ENCODE measurements at places on chromosomes 2 and 18.

DNA sequence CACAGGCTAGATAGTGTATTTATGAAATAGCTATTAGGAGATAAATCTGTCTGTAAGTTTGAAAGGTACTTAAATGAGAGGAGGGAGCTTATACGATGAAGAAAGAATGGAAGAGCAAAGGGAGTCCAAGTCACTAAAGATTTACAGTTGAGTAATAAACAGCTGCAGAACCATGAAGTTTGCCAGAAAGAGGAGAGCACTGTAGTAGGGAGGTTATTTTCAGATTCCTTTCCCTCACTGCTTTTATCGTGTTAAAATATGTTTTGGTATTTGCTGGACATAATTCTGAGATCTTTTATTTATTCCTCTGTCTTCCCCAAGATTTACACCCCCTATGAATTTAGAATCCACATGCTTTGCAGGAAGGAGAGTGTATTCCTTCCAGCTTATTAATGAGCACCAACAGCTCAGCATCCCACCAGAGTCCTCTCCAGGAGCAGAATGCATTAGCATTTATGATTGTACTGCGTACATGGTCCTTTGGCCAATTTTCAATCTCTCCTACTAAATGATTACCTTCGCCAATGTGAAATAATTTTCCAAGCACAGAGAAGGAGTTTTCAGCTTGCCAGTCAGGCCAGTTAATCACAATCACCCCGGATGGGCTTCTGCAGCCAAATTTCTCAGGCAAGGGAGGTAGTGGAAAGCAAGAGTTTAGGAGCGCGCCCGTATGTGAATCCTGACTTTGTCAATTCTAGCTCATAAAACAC lies 297.0 kb downstream of the NBAS start:
- DNase-seq, result no peak

DNA sequence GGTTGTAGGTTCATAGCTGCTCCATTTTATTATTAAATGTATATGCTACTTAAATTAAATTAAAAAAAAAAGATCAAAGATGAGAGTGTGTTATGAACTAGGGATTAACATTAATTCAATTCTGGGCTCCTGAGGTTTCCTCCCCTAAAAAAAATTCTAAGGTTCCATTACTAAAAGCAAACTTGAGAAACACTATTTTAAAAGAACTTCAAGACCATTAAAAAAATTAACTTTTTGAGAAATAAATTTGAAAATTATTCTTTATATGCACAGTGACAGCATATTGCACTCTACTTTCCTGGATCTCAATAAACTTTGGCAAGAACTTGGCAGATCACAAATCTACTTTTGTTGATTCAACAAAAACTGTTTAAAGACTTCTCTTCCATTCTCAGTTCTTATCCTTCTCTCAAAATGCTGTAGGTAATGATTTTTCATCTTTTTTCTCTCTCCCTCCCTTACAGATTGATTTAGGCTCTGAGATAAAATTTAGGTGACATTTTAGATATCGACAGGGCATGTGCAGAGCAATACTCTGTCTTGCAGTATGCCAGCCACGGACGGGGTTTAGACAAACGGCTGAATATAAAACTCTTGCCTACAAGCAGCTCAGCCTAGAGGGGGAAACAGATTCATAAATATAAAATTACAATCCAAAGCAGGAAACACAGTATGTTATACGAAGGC lies 592 bp upstream of the MARS2 start:
- DNase-seq, result no peak

DNA sequence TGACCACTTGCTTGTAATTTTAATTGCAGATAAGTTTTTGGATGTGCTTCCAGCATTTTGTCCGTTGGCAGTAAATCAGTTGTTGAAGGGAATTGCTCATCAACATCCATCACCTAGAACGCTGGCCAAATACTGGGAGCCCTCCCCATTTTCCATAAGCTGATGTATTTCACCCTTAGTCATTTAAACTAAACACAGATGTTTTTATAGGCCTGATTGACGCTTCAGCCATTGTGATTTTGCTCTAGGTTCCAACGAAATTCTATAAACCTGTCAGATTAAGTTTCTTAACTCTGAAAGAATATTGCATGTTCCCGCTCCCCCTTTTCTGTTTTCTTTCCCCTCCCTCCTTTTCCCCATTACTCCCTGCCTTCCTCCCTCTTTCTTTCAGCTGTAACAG lies 1.0 kb upstream of the RPRM start:
- no peak for DNase-seq

GRCh38 chr18:12862467-12862866 lies 21.6 kb downstream of the PTPN2 start:
- no peak for DNase-seq

DNA sequence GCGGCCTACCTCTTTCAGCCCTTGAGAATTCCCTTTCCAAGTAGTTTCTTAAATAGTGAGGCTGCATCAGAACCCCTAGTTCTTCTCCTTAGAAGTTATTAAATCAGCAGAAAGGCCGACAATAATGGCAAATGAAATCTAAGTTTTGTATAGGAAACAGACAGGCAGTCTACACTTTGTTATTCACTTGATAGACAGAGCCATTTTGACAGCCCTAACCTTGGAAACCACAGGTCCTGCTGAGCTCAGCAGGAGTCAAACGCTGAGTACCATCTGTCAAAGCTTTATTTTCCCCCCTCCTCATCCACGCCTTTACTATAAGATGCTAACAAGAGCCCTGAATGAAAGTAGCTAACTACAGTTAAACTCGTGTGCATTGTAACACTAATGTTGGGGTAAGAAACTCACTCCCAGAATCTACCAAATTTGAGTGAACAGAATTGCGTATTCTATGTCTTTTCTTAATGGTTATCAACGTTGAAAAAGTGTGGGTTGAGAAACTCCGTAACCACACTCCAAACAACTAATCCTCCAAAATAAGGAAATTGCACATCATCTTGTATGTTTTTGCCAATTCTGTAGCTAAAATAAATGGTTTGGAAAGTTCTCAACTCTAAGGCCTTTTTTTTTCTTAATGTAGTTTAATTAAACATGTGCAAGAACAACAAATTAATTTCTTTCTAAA lies 90.6 kb upstream of the EFEMP1 start:
- DNase-seq, result peak; percentile 69

DNA sequence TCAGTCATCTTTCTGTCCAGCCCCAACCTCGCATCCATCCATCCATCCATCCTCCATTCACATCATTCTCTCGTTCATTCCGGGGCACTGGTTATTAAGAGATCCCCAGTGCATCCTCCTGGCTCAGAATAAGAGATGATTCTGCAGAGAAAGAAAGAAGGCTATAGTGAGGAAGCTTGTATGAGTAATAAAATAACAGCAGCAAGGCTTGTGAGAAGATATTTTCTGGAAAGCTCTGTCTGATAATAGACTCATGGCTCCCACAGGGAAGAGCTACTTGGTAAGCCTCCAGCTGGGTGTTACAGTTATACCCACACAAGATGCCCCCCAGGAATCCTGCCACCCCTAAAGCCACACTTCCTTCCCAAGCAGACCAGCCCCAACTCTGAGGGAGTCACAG lies 143.2 kb downstream of the MTCL1 start:
- DNase-seq, result no peak

DNA sequence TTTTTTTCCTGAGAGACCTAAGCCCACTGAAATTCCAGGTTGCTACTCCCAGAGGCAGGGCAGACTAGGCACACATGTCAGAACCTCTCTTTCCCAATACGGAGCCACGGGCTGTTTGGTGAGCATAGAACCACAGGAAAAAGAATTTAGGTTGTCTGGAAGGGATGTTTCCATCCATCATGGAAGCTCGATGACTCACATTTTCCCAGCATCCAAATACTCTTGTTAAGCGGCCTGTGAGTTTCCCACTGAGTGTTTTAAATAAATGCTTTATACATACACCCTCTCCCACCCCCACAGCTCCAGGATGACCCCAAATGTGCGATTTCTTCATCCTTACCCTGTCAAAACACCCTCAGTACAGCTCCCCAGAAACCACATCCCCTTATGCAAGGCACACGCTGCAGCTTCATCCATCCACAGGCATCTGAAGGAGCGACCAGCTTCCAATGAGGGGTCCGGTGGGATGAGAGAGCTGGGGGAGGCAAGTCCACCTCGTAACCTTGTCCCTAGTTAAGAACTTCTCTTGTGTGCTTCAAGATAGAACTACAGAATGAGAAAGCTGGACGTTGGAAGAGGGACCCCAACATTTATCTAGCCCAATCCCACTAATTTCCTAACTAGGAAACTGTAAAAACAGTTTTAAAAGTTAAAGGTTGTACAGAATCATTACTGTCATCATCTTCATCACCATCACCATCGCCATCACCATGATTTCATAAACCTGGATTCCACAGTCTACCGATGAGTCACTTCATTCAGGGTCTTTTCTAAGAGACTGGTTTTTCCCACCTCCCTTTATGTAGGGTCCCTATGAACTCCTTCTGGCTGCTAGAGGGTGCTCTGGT lies 63.5 kb upstream of the FZD7 start:
- DNase-seq, result no peak

DNA sequence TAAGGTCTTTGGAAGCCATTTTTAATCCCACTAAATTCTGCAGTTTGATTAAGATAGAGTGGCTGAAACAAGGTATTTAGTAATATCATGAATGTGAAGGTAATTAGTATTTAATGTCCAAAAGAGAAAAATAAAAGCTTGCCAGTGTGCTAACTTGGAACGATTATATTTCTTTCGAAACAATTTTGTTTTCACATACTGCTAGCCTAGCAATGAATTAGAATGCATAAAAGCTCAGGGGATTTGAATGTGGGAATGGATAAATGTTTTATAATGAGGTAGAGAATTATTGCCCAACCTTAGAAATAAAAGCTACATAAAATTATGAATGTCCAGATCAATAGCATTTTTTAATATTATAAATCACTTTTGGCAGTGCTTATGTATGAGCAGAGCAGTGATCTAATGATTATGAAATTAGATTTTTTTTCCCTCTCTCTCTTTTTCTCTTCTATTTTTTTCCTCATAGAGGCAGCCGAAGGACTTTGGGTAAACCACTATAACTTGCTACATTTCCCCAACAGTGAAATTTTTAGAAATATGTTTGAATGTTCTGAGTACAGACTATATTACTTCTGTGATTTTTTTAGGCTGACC lies 75.5 kb downstream of the PLCL1 start:
- DNase-seq, result no peak

- no peak for DNase-seq
Observed at GRCh38 chr2:226139759-226140158, 659.9 kb downstream of the IRS1 start.

- DNase-seq, result no peak
Observed at GRCh38 chr18:23971097-23971440, 43.5 kb upstream of the TTC39C start.

DNA sequence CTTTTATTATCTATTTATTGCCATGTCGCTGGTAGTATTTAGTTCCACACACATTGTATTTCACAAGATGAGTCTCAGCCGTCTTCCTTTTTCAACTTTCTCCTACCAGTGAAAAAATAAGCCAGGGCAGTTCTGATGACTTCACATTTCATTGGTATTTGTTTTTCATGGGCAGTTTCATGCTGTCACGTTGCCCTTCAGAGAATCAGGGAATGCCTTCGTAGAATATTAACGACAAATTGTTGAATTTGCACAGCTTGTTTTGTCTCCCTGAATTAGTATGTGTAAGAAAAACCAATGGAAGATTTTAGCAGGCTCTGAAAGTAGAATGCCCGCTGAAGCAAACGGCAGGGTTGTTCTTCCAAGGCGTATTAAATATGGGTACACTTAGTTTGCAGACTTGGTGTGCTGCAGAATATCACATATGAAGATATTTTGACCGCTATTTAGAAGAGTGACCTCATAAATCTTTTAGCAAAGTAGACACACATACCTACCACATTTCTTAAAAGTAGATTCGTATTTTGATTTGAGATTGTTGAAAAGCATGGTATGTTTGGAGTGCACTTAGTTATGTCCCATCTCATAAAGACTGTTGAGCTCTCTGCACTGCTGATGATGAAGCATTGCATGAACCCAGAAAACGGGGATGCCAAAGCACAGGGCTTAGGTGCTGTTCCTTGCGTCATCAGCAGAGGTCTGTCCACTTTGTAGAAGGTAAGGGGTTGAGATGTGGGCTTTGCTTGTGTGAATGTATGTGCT lies 2.9 kb downstream of the NEDD4L start:
- no peak for DNase-seq

- DNase-seq, result no peak
Observed at GRCh38 chr2:136653861-136654260, 111.5 kb upstream of the THSD7B start.

GRCh38 chr18:12774982-12775381 lies 72.1 kb downstream of the PSMG2 start:
- no peak for DNase-seq

- DNase-seq, result no peak
Observed at GRCh38 chr2:38789691-38790090, 11.7 kb downstream of the GEMIN6 start.

- DNase-seq, result no peak
Observed at GRCh38 chr18:8994603-8995002, 107.9 kb upstream of the NDUFV2 start.

DNA sequence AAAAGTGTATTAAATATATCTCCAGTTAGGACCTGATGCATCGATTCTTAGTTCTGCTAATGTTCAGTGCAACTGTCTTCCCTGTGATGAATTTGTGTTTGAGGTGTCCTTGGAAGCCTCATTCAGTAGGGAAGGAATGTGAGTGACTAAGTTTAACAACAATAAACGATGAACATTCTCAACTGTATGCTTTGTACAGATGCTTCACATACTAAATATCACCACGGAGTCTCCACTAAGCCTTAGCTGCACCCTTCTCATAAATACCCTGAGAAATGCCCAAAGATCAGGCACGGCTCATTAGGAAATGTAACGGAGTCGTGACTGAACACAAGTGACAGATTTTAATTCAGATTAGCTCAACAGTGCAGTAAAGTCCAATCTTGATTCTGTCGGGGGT lies 24.4 kb upstream of the AGFG1 start:
- DNase-seq, result no peak

DNA sequence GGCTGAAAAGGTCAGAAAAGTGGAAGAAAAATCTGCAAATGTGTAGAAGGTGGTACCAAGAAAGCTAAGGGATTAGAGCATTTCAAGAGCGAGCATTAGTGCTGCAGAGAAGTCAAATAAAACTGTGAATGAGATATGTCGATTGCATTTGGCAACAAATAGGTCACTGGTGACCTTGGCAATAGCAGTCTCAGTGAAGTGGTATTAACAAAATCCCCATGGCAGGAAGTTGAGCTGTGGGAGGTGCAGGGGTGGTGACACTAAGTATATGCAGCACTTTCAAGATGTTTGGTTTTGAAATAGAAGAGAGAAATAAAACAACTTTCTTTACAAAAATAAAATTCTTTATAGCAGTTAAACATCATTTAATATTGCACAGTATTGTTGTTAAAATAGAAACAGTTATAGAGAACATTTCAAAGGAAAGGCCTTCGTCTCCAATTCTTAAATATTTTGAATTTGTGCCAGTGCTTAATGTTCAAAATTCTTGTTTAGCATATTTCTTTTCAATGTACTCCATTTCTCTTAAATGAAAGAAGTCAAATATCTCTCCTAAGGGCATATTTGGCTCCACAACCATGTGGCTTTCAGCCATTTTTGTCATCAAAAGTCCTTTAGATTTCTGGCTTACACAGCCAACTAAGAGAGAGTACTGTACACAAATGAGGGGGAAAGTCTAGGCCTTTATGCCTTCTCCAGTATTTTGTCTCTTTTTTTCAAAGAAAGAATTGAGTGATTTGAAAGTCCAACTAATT lies 443.0 kb upstream of the MMADHC start:
- DNase-seq, result no peak

GRCh38 chr2:21183726-21184125 lies 60.0 kb downstream of the TDRD15 start:
- no peak for DNase-seq

- no peak for DNase-seq
Observed at GRCh38 chr2:172230889-172231401, 128.2 kb upstream of the DLX2 start.

GRCh38 chr18:46668135-46668534 lies 11.1 kb upstream of the LOXHD1 start:
- DNase-seq, result no peak

- no peak for DNase-seq
Observed at GRCh38 chr2:158998551-158999248, 30.3 kb downstream of the TANC1 start.
